ENCODE measurements at places on chromosomes 2 and 18.

- DNase-seq: no peak
Observed at GRCh38 chr2:27889774-27890145, 427 bp downstream of the RBKS start.

DNA sequence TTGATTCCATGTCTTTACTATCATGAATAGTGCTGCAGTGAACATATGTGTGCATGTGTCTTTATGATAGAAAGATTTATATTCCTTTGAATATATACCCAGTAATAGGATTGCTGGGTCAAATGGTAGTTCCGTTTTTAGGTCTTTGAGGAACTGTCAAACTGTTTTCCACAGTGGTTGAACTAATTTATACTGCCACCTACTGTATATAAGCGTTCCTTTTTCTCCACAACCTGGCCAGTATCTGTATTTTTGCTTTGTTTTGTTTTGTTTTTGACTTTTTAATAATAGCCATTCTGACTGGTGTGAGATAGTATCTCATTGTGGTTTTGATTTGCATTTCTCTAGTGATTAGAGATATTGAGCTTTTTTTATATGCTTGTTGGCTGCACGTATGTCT is 641.6 kb downstream of the SUCLG1 start:
- DNase-seq: no peak

- DNase-seq: peak; percentile 70
Observed at GRCh38 chr2:42493468-42494354, at the start of gene KCNG3. Gene KCNG3 (minus strand): TSS chr2:42493982. CDS start chr2:42493501, 481 bp downstream.

- DNase-seq: no peak
Observed at GRCh38 chr2:182941919-182942318, 75.5 kb upstream of the FRZB start.

DNA sequence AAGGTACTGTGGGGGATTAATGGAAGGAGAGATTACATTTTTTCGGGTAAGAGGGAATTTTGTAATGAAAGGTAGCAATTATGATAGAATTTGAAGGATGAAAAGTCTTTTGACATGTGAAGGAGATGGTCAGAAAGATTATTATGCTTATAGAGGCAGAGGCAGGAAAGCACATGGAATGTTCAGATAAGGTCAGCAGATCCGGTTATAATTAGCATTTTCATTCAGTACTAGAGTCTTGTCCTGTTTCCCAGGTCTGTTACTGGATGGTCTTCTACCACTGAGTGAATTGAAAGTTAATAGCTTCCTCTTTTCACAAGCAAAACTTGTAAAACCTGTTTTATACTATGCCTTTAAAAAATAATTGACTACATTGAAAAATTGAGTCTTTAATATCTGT is 116.9 kb downstream of the PHLPP1 start:
- DNase-seq: no peak

DNA sequence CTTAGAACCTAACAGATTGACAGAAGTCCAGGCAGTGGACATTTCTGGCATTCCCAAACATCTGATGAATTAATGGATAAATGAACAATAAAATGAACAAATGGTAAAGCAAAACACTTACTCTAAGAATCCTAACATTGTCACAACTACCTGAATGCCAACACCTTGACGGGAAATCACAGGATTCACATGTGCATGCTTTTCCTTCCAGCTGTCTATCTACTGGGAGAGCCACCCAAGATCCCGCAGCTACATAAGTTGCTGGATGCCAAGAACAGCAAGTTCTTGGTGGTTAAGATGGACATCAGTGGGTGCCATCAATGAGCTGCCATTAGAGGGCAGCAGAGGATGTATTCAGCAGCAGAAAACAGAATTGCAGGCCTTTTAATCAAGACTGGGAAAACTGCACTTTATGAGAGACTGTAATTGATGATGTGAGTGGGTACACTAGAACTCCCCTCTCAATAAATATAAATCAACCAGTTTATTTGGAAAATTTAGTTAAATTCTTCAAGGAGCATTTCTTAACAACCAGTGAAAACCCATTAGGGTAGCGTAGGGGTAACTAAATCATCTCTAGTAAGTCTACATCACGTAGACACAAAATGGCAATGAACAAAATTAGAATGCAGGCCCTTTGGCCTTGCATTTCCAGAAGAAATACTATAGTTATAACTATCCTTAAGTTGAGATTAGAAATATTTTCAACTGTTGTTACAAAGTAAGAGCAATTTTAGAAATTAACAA is 45.6 kb downstream of the SESTD1 start:
- peak; percentile 43 for DNase-seq

DNA sequence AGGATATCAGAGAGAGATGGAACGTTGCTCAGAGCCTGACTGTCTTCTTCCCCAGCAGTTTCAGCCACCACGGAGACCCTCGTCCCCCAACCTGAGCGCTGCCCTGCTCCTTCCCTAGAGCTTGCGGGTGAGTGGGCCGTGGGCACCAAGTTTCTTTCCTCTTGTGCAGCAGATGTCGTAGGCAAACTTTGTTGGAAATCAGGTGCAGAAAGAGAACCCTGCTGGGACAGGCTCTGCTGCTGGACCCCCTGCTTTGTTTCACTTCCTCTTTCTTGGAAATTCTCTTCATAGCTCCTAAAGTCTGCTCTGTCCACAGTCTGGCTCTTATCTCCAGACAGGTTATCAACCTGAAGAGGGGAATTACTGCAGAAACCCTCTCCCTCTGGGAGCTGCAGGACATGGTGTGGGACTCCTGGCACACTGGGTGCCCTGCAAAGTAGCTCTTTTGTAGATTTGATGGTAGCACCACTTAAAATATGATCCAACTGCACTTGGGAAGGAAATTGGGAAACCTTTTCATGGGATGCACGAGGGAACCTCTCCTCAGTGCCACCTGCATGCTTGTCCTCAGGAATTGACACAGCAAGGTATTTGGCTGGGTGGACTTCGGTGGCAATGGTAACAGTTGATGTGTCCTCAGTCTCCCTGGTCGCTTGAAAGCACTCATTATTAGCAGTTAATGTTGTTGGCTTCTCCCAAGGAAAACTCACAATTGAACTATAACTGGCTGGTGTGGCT is 92.2 kb downstream of the ALPK2 start:
- no peak for DNase-seq

GRCh38 chr2:66070721-66071602 is 364.0 kb upstream of the MEIS1 start:
- DNase-seq: no peak

DNA sequence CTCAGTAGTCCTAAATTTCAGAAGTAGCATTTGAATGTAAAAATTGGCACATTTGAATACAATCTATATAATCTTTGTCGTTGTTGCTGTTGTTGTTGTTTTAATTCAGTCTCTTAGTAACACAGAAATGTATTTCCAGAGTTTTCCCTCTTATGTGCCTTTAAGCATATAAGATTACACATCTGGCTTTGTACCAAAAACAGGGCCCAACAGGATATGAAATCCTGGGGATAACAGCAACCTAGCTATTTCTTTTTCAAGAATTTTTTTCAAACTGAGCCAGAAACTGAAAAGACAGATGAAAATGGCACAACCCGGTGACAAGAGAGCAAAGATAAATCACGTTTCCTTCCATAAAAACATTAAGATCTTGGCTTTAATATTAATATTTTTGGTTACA is 906.7 kb downstream of the NRXN1 start:
- no peak for DNase-seq

GRCh38 chr18:58392324-58393000 is 236.4 kb downstream of the ALPK2 start:
- DNase-seq: no peak

DNA sequence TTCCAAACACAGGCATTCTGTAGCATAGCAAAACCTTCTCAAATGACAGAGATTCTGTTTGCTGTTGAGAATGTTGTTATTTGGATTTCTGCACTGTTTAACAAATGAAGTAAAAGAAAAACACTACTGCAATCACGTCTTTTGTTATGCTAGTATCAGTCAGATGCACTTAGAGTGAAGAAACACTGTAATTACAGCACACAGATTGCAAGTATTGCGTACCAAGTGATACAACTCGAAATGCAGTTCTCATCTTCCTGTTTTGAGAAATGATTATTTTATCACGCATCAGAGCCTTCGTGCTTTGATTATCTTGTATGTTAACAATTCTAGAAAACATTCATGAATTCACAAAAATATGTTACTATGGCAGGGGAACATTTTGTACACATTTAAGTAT is 41.8 kb upstream of the KLF11 start:
- DNase-seq: no peak

DNA sequence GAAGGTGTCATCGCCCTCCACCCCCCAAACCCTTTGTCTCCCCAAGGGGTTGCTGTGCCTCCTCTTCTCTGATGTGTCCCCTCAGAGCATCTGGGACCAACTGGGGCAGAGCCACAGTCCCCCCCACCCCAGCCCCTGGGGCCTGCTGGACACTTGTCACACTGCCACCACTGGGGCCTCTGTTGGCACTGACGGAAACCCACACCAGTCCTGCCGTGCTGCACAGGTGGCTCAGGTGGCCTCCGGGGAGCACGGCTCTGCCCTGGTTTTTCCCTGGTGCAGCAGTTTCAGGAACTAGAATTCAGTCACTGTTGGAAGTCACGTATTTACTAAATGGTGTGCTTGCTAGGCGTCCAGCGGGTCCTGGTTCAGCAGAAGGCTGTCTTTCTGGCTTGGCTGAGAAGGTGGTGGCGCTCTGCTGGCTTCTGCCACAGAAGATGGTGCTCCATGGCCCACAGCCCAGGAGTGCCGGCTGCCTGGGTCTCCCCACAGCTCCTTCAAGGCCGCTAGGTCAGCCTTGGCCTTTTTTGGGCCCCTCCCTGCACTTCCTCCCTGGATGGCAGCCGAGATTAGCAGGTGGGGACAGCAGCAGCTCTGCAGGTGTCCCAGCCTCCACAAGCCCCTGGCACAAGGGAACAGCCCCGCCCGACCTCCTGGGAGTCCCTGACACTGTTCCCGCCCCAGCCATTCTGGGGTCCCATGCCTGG is 18.6 kb upstream of the KLHL30 start:
- DNase-seq: no peak

DNA sequence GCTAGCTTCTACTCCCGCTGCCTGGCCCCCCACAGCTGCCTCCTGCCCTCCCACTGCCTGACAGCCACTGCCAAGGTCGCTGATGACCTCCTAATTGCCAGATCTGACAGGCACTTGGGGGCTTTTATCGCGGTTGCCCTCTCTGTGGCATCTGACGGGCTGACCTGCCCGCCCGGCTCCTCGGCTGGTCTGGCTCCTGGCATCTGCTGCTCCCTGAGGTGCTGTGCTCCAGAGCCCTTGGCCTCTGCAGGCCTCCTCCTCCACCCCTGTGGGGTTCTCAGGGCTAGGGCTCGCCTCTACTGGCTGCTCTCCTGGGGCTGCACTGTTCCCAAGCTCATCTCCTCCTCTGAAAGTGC is 43.1 kb downstream of the INHBB start:
- DNase-seq: no peak

DNA sequence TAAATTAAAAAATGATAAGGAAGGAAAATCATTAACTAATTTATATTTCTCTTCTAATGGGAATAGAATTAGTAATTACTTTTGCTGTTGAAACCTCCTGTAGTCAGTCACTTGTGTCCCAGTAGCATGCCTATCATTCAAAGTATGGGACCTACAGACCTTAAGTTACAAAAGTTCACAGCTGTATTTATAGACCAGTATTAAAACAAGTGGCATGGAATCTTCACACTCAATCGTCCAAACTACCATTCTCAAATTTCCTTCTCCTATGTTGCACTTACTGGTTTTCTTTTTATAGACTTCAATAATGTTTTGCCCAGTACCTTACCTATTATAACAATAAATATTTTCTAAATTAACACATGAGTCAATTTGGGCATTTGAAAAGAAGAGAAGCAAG is 639.9 kb downstream of the ERBB4 start:
- no peak for DNase-seq

DNA sequence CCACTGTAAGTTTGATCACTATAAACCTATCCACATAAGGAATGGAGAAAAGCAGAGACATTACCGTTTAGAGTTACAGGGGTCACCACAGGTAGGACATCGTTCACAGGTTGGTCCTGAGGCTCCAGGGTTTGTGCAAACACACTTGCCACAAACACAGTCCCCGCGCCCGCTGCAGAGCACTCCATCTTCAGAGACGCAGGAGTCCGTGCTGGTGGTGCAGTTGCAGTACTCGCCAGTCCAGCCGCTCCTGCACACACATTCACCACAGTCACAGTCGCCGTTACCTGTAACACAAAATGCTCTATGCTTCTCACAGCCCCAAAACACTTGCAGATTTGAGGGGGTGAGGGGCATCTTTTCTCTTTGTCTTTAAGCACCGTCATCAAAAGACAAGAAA is 63.9 kb upstream of the PLA2R1 start:
- no peak for DNase-seq

- no peak for DNase-seq
Observed at GRCh38 chr2:4618141-4618540, 914.8 kb downstream of the DCDC2C start.

DNA sequence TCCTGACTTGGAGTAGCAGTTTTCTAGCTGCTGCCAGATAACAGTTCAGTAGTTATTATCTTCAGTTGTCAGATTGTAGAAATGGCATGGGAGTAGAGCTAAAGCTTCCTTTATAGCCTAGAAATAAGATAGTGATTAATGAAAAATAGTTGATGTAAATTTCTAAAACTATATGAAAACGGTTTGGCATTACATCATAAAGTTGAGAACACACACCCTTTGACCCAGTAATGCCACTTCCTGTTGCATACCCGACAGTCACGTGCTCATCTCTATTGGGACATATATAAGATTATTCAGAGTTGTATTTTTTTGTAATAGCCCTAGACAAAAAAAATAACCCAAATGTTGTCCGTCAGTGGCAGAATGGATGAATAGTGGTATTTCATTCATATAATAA is 39.4 kb upstream of the ASB1 start:
- DNase-seq: no peak

DNA sequence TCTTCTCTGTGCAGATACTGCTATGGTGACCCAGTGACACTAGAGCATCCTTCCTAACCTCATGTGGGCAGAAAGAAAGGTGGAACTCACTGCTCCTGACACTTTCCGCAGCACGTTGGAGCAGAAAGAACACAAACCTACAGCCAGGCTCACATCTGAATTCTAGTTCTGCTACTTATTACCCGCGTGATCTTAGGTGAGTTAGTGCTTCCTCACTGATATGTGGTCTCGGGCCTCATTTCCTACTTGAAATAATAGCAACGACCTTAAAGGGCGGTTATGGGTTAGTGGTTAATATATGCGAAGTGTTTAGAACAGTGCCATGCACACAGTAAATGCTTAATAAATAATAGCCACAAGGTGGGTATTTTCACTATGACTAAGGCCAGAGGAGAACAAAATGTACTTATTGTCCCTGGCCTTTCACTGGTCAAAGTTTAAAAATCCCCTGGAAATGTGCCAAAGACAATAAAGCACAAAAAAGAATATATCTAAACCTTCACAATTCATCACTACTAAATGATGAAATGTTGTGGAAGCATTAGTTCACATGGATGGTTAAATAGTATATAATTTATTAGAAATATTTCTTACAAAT is 66.6 kb downstream of the MYOM1 start:
- DNase-seq: no peak

DNA sequence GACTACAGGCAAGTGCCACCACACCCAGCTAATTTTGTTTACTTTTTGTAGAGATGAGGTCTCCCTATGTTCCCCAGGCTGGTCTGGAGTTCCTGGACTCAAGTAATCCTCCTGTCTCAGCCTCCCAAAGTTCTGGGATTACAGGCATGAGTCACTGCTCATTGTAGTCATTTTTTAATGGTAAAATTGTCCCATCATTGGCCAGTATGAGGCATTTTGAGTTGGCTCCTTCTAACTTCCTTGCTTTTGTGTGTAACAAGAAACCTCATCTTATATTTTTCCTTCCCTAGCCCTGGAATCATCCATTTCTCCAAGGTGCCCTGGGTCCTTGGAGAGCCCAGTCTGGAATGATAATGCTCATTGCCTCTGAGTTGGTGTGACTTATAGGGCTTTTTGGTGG is 148.5 kb downstream of the INHBB start:
- no peak for DNase-seq

All from HTR-8/SVneo (cell line).